H54 (cell line): ENCODE measurements at places on chromosomes 5 and 9.

DNA sequence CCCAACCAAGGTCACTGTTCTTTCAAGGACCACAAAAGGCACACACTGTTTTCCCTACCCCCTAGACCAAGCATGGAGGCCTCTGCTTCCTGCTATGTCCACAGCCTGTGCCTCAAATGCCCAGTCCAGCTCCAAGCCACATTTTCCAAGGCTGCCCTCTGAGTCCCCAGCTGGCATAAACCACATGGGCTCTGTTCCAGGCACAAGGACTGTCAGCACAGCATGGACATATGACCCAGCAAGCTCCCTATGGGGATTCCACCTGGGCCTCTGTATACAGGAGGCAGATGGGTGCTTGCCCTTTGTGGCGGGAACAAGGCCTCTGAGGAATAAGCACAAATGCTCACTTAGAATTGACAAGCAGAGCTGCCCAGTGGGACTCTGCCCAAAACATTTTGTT, 115.2 kb downstream of the SPOCK1 start:
- no peak for DNase-seq

- DNase-seq: no peak
These were observed 74.8 kb downstream of the ST8SIA4 start for GRCh38 chr5:100828071-100828897.

DNA sequence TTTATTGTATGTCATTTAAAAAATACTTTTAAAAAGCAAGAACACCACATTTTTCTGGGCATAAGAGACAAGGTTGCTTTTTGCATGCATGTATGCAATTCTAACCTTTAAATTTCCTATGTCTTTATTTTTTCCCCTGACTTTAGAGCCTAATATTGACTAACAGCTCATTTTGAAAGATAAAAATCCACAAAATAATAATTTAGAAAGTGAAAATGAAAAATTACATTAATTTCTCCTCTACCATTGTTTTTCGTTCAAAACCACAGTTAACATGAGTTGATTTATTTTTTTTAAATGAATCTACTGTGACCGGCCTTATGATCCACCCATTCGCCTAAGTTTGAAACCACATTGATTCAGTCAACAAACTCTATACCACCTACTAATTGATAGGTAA, 137.5 kb upstream of the CDKN2B start:
- DNase-seq: no peak

DNA sequence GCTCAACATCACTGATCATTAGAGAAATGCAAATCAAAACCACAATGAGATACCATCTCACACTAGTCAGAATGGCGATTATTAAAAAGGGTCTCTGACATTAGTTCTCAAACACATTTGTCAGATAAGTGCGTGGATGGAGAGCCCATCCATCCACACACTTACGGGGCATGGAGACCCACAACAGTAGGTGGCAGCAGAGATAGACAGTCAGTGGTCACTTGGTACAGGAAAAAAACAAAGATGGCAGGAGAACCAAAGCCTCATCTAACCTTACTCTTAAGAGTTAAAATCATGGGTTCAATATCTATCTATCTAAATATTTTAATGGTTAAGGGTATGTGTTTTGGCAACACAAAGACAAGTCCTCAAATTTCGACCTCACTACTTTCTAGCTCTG, 1378.7 kb upstream of the C9orf72 start:
- DNase-seq: no peak

DNA sequence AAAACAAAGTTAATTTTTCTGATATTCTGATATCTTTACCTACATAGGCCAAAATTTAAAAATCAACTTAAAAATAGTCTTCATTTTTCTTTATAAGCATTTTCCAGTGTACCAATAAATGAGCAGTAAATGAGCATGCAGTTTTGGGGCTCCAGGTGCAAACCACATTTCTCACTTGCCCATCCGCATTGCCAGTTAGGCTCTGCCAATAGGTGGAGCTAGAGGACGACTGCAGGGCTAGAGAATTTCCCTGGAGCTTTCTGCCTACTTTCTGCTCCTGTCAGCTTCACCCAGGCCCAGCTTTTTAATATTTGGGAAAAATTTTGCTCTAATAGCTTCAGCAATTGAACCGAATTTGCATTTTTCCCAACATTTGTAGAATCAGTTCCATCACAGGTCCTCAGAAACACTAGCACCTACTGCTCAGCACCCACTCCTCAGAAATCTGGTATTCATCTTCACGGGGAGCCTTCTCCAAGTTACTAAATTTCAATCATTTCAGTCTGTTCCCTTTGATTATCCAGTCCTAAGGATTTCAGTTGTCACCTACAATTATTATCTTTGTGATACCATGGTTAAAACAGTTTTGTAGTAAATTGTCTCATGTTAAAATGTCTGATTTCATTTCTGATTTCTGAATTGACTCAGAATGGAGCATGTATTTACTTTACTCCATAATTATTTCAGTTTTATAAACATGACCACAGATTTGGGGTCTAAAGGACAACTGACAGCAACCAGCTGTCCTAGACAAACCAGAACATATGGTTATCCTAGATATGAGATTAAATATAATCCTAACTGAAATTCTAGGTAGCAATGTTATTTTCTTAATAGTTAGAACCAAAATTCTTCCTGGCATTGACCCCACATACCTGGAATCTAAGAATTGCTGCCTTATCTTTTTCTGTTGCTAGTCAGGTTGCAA, 104.6 kb upstream of the FAM174A start:
- peak; percentile 7 for DNase-seq

GRCh38 chr5:179321206-179321987, 23.9 kb downstream of the ADAMTS2 start:
- no peak for DNase-seq

GRCh38 chr9:4349816-4350418, 50.0 kb upstream of the GLIS3 start:
- no peak for DNase-seq

GRCh38 chr5:146883511-146883910, 5.0 kb upstream of the PPP2R2B start:
- DNase-seq: no peak

DNA sequence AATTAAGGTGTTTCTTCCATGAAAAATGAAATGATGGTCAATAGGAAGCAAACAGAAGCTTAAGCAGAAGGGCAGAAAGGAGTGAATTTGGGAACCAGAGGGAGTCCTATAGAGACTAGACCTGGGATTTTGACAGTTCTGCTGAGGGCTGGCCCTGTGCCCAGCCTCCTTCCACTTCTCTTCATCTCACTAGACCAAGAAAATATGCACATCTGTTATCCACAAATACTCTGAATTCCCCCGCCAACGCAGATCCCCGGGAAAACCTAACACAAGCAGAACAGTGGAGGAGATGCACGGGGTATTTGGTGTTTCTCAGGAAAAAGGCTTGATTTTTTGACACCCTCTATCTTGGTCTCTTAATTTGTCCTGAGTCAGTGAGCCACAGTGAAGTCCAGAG, 22.7 kb downstream of the GRIA1 start:
- no peak for DNase-seq

- DNase-seq: no peak
These were observed 180.9 kb downstream of the MAPKAP1 start for GRCh38 chr9:125525921-125526631.

- no peak for DNase-seq
These were observed 291.2 kb downstream of the BRINP1 start for GRCh38 chr9:119078015-119078414.

DNA sequence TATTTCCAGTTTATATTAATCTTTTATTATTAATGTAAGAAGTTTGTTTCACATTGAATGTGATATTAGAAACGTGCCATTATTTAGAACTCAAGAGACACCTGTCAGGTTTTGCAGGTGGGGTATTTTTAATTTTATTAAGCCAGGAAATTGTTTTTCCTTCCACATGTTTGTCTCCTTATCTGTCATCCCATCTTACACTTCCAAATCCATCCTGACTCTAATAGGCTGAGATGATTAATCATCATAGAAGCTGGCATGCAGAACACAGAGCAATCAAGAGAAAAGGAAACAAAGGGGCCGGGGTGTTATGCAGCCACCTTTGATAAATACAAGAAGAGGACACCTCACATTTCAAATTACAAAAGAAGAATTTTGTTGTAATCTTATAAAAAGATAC, 506.5 kb downstream of the ISL1 start:
- no peak for DNase-seq

GRCh38 chr5:168920019-168920810, 341.0 kb upstream of the PANK3 start:
- DNase-seq: no peak

DNA sequence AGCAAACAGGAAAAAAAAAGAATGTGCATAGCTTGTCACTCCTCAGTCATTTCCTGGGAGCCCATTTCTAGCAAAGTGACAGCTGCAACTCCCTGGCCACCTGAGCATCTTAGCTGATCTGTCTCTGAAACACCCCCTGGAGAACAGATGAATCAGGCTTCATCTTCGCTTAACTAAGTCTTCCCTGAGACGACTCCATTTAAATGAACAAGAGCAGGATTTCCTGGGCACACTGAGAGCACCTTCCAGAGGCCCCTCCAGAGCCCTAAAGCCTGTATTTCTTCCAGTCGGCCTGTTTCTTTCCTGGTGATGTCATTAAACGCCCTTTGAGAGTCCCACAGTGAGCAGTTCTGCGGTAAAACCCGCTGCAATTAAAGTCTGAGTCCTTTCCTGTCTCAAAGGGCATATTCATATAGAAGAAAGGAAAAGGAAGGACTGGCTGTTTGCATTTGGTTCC, 13.9 kb downstream of the TGFBI start:
- DNase-seq: no peak

DNA sequence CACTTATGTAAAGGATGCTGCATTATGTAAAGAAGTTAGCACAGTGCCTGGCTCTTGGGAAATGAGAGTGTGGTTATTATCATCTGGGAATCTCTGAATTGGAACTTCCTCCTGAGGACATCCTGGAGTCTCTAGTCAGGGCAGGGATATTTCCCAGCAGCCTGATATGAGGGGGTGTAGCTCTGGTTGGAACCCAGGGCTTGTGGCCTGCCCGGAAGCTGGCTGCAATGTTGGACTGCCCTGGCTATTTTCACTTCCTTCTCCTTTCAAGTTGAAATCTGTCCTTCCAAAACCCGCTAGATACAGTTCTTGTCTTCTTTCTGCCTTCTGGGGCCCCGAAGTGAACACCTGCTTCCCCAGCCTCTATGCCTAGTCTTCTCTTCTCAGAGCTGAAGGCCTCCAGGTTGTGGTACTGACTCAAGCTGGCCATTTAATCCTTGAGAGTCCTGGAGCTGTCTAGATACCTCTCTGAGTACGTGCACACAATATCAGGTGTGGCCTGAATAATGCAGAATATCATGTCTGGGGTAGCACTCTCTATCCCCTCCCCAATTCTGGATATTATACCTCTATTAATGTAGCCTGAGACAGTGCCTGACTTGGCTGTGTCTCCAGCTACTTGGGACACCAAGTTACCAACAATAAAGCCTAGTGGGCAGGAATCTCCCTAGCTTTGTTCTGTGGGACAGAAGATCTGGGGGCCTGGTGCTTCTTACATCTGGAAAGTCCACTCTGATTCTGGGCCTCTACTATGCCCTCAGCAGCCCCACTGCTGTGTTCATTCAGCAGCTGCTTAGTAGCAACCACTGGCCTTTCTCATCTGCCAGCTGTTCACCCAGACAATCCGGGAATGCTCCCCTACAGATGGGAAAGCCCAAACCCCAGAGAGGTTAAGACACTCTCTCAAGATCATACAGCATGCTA, 45.0 kb downstream of the SLC6A7 start:
- DNase-seq: no peak

- peak; percentile 53 for DNase-seq
These were observed 1.0 kb downstream of the KLF9 start for GRCh38 chr9:70413464-70413798.

DNA sequence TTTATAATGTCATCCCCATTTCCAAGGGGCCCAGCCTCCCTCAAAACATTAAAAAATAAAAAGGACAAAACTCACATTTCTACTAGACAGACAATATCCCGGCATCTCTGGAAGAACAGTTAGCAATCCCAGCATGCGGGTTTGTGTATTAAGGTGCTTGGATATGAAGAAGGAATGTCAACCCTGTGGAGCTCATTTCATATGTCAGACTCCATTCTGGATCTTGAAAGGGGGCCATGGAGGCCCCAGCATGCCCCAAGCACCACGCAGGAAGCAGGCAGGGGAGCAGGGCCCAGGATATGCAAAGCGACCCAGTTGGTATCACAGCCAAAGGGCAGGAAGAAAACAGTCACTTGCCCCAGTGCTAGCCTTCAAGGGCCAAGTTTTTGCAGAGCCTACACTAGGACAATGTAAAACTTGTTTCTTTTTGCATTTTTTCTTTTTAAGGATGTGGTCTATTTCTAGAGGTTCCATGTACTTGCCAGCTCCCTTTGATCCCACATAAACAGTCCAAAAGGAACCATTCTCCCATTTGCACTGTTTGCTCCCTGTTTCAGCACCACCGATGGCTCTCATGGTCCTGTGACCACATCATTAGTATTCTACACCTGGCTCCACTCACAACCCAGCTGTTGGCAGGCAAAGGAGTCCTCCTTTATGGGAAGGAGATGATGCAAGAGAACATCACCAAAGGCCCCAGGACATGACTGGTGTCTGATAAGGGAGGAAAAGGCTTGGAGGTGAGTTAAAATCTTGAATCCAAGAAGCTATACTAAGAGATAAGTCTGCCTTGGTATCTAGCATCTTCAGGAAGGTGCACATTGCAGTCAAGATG, 58.3 kb downstream of the FGF1 start:
- no peak for DNase-seq

GRCh38 chr5:155987265-155987810, 339.6 kb upstream of the SGCD start:
- no peak for DNase-seq

- no peak for DNase-seq
These were observed 199.2 kb downstream of the TRIO start for GRCh38 chr5:14342306-14342705.

DNA sequence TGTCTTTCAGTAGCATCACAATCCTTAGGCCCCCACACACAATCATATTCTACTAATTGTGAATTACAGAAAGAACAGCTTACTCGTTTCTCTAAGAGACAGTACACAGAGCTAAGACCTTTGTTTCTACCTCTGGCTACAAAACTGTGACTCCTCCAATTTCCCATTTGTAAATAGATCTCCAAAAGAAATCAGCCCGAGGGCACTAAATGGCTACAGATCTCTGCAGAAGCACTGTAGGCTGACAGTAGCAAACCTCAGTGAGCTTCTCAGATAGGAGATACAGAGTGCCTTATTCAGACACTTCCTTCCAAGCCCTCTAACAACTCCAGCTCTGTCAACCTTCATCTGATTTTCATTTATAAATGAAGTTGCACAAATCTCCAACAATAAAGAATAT, 51.0 kb downstream of the EFNA5 start:
- no peak for DNase-seq

- no peak for DNase-seq
These were observed 183.9 kb downstream of the SMARCA2 start for GRCh38 chr9:2198956-2199635.

GRCh38 chr5:177123789-177124485, 9.6 kb upstream of the NSD1 start:
- no peak for DNase-seq

GRCh38 chr5:73763300-73764032, 137.5 kb downstream of the ARHGEF28 start:
- DNase-seq: no peak
